ENCODE measurements at places on chromosomes 6 and 20.

- DNase-seq, result no peak
These were observed 26.9 kb upstream of the TSHZ2 start for GRCh38 chr20:52945268-52945667.

GRCh38 chr6:146315381-146316174 lies 228.1 kb upstream of the RAB32 start:
- DNase-seq, result no peak

GRCh38 chr6:119962505-119962904 lies 612.9 kb upstream of the MAN1A1 start:
- DNase-seq, result no peak

DNA sequence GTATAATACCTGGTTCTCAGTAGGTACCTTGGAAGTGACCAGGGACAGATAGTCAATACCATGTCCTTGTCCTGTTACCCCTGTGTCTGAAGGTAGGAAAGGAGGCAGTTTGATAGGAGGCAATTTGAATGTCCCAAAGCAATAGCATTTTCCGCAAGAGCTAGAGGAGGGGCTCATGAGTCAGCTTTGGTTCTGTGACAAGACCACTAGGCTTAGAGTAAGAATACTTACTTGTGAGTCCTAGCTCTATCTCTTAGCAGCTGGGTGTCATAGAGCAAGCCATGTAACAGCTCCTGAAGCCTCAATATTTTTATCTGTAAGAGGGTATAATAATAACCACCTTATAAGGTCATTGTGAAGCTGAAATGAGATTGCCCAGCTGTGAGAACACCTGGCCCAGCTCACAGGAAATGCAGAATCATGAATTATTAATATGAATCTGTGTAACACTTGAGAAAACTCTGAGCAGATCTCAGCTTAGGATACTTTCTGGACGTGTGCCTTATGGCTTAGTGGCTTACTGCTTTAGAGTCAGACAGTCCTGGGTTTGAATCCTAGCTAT lies 58.6 kb downstream of the DAAM2 start:
- DNase-seq, result no peak

GRCh38 chr20:58112017-58112781 lies 116.3 kb downstream of the ANKRD60 start:
- DNase-seq, result peak; percentile 97

DNA sequence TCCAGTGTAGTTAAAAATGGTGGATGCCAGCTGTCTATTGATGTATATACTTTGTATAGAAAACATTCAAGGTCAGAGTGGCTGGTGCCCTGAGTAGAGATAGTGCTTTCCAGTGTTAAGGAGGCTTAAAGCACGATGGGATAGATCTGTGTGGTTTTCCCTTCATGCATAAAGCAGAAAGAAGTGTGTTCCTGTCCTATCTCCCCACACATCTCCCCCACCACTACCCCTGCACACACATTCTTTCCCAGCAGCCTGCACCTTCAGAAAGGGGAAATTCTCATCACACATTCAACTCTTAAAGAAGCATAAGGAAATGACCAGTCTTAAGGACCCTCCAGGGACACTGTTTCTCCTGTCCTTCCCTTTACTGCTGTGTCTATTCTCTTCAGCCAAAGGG lies 221.7 kb upstream of the TAB2 start:
- DNase-seq, result no peak

DNA sequence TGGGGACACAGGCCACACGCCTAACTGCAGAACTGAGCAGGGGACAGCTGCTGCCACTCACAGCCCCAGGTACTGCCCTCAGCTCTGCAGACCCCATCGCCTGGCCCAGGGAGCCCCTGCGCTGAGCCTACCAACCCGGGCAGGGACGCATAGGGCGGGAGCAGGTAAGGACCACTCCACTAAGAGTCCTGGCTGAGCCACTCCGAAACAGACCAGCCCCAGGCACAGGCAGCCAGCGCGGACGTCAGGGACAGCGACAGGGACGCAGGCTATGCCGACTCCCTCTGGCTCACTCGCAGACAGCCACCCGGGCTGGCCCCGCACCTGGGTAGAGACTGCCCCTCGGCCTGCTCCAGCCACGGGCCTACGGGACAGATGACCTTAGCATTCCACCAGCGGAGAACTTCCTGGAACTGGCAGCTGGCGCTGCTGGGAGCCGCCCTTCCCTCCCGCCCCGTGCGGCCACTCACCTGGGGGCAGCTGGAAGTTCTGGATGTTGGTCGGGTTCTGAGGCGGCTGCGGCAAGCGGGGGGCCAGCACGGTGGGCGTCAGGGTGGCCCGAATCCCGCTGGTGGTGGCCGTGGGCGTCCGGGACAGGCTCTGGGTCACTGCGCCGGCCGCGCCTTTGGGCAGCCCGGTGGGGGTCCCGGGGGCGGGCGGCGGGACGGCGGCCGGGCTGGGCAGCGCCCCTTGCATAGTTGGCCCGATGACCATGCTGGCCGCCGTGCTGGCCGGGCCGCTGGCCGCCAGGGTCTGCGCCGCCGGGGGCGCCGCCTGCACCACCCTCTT lies 1.5 kb downstream of the TAF4 start:
- DNase-seq, result peak; percentile 60

DNA sequence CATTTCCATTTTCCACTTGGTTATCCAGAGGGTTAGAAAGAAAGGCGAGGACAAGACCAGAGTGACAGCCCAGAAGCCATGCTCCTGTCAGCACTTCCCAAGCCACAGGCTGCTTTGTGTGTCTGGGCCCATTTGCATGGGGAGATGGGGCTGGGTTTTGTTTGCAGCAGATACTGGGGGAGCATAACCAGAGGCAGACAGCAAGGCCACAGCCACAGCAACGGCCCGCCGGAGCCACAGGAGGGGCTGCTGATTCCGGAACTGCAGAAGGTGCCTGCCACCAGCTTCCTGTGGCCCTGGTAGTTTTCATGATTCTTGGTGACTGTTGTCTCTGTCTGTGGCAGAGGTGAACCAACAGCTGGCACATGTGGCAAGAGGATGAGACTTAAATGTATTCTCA lies 106.6 kb downstream of the DLL1 start:
- no peak for DNase-seq

- DNase-seq, result no peak
These were observed 63.0 kb upstream of the IMPG1 start for GRCh38 chr6:76135481-76135880.

DNA sequence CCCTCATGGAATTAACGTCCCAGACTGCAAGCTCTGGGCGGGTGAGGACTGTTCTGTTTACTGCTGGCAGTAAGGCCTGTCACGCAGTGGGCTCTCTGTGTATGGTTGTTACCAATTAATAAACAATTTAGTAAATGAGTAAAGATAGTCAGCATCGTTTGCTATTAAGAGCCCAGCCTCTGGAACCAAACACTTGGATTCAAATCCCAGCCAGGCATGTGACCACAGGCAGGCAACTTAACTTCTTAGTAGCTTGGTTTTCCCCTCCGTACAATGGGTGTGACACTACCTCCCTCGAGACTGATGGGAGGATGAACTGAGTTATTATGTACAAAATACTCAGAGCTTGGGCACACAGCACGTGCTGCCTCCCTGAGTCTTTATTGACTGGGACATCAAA lies 137.7 kb upstream of the ARMC2 start:
- DNase-seq, result no peak

DNA sequence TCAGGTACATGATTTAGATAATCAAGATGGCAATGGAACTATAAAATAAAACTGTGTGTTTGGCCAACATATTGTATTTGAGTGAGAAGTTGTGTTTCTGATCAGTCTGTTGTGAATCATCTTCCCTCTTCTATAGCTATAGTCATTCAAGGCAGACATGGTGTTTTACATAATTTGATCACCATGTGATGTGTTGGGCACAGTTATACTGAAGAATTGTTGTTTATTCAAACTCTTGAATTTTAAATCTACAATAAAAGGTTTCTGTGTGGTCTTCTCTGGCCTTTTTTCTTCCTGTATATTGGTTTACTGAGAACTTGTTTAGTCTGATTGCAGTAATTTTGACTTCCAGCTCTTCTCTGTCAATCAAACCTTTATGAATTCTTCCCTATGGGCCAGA lies 4.4 kb downstream of the RNF182 start:
- DNase-seq, result no peak

- DNase-seq, result no peak
These were observed 36.6 kb upstream of the SCAF8 start for GRCh38 chr6:154696661-154697060.

DNA sequence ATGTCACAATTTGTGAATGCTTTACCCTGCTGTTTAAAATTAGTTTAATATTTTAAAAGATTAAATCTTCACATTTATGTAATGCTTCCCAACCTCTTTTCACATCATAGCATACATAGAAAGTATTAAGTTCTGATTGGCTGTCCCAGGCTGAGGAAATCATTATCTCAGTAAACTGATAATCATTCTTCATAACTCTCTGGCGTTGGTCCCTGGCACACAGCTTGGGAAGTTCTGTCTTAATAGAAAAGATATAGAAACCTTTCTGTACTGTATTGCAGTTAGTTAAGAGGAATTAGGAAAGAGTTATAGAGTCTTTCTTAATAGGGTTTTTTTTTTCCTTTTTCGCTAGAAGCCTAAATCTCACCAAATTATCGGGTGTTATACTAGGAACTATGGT lies 85.4 kb downstream of the CBFA2T2 start:
- DNase-seq, result no peak

DNA sequence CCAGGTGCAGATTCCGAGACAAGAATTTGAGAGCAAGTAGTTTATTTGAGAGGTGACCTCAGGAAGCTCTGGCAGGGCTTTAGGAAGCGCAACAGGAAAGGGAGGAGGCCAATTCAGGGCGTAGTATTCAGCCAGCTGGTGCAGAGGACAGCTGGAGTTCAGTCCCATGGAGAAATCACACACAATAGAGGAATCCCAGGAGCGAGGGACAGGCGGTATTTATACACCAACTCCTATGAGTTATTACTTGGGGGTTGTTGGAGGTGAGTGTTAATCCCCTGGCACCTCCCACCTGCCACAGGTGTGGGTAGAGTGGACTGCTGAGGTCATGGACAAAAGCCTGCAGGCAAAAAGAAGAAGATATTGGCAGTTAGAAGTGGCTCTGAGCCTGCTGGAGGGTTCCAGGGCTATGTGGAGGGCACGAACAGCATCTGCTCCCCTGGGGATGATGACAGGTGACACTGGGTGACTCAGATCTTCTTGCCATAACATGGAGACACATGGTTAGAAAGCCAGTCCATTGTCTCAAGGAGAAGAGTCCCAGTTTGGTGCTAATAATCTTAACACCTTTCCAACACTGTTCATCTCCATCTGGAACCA lies 13.9 kb upstream of the SULF2 start:
- no peak for DNase-seq

DNA sequence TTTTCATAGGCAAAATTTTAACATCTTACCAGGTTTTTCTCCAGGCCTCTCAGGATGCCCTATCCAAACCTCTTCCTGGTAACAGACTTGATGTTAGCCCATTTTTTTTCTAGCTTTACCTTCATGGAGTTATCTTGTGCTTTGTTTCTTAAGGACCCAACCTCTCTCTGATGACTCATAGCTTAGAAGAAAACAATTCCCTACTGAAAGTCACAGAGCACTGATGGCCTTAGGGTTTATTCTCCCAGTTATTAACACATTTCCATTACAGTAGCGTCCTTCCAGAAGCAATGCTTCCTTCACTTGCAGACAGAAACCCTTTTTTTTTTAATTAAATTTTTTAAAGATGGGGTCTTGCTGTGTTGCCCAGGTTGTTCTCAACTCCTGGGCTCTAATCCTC lies 79.4 kb downstream of the IYD start:
- DNase-seq, result no peak

DNA sequence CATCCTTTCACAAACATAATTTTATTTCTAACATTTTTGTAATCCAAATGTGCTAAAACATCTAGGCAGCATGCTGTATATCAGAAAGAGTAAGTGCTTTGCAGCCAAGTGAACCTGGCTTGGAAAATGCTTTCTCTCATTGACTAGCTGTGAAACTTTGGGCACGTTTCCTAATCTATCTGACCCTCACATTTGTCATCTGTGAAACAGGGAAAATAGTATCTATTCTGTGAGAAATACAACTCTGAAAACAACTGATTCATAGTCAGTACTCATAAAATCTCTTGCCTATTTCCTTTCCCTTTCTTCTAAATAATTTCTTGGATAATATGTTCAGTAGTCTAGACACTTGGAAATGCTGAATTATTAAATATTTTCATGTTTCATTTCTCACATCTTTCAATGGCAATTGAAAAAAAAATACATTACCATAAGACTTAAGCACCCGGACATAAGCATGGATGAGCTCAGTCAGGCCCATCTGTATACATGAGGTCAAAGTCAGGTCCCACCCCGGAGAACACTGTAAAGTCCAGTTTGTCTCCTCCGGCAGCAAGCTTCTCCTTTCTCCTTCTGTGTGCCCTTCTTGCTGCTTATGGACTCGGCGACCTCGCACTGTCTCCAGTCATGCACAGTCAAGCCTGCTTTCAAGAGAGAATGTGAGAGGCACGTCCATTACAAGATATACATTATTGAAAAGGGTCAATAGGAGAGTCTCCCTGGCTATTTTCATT lies 455.0 kb upstream of the SOX4 start:
- no peak for DNase-seq

DNA sequence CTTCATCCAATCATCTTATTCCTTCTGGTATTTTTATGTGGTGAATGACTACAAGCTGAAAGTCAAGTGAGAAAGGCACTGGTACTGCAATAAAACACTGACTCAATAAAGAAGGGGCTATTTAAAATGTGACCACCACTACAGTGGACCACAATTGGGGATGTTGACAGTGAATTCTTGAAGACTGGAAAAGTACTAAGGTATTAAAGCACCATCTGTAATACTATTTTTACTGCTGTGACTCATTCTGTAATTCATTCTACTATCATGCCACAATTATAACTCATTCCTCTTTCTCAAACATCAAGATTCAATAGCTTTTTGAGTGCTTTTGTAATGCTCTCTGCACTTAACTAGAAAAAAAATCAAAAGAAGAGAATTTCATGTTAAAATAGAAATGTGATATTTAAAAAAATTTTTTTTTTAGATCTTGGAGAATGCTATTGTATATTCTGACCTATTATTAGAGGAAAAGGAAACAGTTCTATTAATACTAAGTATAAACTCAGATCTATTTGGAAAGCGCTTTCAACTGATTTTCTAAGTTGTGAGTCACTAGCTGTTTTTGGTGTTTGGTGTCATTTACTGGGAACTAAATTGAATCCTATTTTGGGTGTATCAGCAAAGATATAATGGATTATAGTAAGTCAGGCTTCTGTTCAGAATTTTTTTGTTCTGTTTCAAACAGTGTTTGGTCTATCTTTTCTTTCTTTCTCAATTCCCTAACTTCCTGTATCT lies 104.7 kb upstream of the TMEM170B start:
- peak; percentile 40 for DNase-seq

DNA sequence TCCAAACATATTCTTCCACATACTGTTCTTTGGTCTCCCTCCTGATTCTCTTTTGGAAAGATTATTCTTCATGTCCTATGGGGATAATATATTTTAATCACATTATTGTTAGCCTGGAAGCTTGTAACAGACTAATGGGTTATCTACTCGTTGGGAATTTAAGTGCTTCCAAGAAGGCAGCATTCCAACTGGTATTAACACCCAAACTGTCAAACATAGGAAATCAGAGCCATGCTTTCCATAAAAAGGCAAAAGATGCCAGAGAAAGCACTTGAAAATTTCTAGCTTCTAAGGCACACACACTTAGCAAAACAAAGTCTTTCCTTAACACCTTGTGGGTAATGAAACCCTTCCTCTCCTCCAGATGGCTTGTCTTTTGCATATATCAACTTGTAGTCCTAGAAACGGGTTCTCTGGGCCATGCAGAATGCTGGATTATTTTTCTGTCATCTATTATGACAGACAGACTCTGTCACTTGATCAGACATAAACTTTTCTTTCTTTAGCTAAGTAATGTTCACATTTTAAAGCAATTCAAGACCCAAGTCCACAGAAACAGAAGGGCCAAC lies 41.5 kb downstream of the B4GALT5 start:
- DNase-seq, result no peak
